OCI-LY7 (cell line): ENCODE measurements at places on chromosomes 7 and 10. TPM values are rescaled to one million over a fixed set of nuclear protein-coding genes. Genes with fewer than 3 reads are reported as not detected.

Gene NRP1
- total RNA-seq: not detected in 2 replicates

Gene CEP55
- total RNA-seq: 68.3 and 75.2 TPM in 2 replicates

Gene MUC12
- total RNA-seq: not detected in 2 replicates

Gene SNCG
- total RNA-seq: not detected in 2 replicates

Gene LIPN
- total RNA-seq: not detected in 2 replicates

Gene IKZF1
- total RNA-seq: 161 and 163 TPM in 2 replicates

GRCh38 chr10:111146025-111146640 lies 69.3 kb downstream of the ADRA2A start:
- no peak for DNase-seq

DNA sequence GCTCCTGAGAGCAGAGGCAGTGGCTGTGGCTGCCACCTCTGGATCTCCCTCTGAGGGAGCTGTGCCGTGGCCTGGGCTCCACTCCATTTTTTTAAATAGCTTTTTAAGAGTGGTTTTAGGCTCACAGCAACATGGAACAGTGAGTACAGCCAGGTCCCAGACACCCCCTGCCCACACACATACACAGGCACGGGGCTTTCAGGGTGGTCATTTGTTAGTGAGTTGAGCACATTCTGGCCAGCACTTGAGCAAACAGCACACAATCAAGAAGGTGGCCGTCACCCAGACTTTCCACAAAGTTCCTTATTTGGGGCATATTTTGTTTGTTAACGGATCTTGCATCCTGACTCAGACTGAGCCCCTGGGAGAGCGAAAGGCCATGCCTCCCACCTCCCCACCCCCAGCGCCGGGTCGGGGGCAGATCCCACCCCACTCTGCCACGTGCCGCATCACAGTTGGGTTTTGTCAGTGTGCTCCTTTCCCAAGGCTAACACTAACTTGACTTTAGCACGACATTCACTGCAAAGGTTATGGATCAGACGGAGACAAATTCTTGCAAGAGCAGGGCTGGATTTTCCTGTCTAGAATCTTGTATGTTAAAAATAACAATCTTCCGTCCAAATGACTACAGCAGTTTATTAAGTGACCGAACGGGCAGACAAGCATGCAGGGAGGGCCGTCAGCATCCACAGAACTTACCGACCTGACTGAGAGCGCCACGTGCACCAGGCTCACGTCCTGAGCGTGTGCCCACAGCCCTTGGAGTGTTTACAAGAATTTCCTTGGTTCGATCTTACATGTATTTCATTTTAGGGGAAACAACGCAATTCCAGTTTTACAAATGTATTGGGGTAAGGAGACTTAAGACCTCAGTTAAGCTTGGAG lies 156.5 kb upstream of the NPS start:
- no peak for DNase-seq

DNA sequence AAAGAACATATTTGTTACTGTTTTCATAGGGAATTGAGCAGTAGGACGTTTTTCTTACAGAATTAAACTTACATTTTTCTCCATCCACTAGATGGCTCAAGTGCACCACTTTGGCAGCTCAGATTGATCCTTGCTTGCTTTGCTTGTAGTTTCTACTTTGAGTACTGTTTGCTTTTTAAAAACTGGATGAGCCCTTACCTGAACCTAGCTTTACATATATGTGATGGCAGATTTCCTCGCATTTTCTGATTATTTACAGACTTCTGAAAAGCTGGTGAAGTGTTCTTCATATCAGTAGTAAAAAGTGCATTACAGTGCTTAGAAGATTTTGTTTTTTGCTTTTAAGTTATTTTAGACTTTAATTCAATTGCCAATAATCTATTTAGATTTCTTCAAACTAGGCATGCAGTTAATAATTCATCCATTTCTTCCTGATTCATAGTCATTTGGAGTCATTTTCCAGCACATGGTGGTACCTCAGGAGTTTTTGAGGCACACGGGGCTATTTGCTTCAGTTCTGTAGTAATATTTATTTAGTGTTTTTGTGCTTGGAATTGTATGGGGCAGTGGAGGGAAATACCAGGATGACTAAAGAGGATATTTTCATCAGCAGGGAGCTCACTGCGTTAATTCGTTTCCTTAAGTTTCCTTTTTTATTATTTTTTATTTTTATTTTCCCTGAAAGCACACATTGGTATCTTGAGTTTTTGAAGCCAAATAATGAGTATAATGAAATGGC lies 57.3 kb downstream of the MAPK8 start:
- DNase-seq: peak; percentile 55

DNA sequence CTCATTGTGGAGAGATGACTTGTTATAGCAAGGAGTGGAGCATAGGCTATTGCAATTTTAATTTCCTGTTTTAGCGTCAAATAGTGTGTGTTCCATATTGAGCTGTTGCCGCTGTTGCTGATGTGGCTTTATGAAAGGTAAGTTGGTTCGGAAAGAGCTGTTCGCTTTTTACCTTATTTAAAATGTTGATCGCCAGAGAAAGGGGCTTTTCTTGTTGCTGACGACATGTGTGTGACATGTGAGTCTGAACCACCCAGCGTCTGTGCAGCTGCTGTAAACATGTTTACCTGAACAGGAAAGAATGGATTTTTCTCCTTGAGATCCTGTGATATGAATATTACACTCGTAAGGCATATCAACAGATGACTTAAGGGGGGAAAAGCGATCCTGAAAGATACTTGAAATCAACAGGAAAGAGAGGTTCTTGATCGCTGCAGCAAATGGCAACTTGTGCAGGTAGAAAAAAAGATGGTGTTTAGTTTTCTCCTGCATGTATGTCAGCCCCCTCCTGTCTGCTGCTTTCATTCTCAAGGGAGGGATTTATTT lies 2.5 kb downstream of the ZEB1 start:
- peak; percentile 14 for DNase-seq

DNA sequence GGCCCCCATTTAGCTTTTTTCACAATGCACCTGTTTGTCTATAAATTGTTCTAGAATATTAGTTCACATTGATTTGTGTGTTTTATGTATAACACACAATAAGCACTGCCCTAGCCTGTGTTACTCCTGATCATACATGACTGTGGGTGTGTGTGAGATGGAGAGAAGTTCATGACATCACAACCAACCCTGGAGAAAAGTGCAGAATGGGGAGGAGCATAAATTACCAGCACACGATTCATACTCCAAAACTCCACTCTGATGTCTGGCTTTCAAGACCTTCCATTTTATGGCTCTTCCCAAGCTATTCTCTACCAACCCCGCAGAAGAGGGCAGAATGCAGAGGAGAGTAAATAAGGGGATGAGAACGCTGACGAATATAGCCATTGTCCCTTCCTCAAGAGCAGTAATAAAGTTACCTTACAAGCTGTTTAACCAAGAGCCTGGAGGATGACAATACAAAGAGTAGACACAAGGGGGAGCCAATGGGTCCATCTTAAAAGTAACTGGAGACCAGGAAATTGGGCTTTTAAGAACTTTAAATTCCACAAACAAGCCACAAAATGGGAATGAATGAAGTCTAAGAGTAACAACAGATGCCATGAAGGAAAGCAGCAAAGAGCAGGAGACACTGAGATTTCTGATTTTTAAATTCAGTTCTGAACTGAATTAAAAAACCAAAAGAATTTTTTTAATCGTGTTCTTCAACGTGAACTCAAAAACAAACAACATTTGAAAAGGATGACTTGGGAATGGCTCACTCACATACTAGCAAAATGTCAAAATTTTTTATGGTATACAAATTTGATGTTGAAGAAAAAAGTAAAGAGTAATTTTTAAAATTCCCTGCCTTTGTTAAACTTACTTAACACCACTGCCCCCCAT lies 159.6 kb downstream of the PARD3 start:
- DNase-seq: peak; percentile 59

DNA sequence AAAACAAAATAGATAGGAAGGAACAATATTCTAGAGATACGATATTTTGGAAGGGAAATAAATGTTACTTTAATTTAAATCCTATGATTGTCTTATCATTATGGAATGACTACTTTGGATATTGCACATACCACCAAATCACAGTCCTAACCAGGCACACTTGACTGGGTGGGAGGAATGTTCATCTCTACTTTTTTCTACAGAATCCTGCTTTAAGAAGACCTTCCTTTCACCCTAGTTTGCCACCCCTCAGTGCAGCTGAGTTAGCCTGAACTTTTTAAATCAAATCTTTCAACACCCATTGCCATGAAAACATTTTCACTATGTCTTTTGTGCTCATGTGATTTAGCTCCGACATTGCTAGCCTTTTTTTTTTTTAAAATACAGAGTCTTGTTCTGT lies 38.1 kb downstream of the RELN start:
- DNase-seq: no peak

DNA sequence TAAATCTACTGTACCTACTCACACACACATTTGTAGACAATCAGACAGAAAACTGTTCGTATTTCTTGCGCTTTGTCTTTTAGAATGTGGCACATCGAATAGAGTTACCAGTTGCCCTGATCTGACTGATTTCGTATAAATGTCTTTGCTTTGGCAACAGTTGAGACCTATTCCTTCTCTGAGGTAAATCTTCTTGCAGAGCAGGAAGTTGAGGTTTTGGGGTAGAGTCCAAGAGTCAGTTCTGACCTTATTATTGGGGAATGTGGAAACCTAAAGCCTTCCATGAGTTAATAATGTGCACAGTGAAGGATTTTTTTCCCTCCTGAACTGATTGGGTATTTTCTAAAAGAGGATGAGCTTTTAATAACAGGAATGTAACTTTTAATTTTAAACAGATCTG lies 135.3 kb downstream of the KIAA1217 start:
- DNase-seq: no peak

DNA sequence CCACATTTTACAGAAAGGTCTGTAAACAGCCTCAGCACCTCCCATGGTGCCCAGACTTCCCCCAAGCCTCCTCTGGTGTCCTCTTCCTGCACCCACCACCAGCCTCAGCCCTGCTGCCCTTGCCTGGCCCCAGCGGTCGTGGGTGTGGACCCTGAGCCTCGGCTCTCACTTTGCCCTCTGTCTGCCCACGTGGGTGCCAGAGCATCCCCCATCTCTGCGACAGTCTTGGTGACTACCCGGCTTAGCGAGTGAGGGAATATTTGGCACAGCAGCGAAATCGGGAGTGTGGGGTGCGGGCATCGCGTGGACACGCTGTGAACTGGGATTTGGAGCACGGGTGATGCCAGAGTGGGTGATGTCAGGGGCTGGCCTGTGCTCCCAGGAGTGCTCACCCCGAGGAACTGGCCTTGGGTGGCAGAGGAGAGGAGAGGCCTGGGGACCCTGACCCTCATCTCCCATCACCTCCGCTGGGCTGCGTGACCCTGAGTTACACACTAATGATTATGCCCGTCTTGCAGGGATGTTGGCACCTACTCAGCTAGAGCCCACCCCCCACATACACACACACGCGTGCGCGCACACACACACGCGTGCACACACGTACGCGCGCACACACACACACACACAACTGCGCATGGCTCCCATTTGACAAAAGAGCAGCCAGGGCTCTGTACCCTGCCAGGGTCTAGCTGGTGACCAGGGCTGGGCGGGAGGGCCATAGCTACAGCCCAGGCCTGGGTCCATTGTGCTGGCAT lies 8.7 kb downstream of the ELFN1 start:
- no peak for DNase-seq

GRCh38 chr7:2386964-2387669 lies 16.3 kb upstream of the CHST12 start:
- no peak for DNase-seq

GRCh38 chr10:4431114-4431863 lies 394.7 kb upstream of the AKR1E2 start:
- no peak for DNase-seq

DNA sequence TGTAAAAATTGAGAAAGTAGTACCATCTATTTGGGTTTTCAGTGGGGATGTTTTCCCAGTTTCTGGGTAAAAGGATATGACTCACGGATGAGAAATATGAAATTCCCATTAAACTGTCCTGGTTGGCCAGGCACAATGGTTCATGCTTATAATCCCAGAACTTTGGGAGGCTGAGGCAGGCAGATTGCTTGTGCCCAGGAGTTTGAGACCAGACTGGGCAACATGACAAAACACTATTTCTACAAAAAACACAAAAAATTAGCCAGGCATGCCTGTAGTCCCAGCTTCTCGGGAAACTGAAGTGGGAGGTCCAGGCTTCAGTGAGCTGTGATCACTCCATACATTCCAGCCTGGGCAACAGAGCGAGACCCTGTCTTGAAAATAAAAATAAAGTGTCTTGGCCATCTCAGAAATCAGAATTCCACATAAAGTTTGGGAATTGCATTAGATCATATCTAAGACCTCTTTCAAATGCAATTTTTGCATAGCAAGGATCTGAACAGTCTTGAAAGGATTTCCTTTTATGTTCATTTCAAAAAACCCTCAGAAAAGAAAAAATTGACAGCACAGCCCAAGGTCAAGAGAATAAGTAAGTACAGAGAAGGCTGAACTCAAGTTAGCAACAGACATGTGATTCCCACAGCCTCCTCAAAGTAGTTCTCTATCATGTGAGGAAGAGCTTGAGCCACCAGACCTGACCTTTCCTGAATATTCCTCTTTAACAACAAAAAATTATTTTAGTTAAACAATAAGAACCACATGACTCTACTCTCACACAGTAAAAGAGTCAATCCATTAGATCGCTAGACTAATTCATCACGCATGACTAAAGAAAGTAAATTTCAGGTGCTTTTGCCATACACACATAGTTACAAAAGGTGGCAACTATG lies 141.5 kb upstream of the CAV2 start:
- DNase-seq: no peak

DNA sequence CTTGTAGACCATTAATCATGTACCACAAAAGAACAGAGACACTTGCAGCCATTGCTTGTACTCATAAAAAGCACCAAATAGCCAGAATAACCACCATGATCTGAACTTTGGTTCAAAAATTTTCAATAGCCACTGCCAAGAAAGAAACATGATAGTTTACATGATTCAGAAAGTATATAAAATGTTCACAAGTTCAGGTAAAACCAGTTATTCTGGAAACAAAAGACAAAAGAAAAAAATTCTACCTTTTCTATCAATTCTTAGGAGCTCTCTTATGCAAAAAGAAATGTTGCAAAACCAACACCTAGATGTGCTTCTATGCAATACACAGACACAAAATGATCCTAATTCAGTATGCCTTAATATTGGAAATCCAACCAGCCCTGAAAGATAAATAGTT lies 108.7 kb downstream of the PCLO start:
- no peak for DNase-seq
